ENCODE measurements at places on chromosomes 7 and 10.

- DNase-seq: no peak
Observed at GRCh38 chr10:48589266-48589665, 15.6 kb downstream of the ARHGAP22 start.

DNA sequence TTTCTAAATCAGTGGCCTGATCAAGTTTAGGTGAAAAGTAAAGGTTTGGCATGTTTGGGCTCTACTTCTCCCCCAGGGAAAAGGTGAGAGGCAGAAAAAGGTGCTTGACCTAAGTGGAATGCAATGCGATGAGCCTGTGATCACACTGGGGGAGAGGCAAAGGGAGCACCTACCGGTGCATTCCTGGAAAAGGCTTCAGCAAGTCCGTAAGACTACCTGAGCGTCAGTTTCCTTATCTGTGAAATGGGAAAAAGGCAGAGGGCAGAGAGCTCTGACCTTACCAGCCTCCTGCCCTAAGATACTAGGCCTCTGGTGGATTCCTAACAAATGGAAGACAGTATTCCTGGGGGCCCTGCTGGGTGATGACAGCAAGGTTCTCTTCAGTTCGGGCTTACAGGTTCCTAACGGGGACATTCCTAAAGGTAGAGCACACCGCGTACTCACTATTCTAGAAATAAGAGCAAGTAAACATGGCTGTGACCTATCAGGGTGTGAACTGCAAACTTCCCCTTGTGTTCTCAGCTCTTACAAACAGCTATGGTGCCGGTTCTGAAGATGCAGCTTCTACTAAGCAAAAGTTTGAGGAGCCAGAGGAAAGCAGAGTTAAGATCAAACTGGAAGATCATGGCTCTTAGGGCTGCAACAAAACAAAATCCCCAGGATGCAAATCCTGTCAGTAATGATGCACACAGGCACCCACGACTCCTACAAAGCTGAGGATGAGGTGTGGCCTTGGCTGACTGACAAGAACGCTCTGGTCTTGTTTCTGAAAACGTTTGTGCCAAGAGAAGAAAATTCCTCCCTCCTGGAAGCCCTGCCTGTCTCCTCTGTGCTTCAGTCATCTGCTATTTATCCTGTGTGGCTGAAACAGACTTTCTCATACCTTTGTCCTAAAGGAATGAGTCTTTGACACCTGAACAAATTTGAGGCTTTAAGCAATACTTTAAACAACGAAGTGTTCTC, 13.3 kb upstream of the ACSL5 start:
- no peak for DNase-seq

GRCh38 chr10:35184527-35185171, 58.0 kb downstream of the CREM start:
- DNase-seq: no peak

GRCh38 chr7:1105189-1105588, 17.3 kb downstream of the GPER1 start:
- DNase-seq: no peak
